ENCODE measurements at places on chromosomes 5 and 9.

- DNase-seq: no peak
Measured at GRCh38 chr5:68229416-68229815, 13.9 kb downstream of the PIK3R1 start.

- no peak for DNase-seq
Measured at GRCh38 chr9:72807765-72808445, 144.9 kb downstream of the ALDH1A1 start.

- no peak for DNase-seq
Measured at GRCh38 chr9:215631-216155, 1.0 kb downstream of the DOCK8 start.

GRCh38 chr9:71854811-71855210, 56.2 kb downstream of the ABHD17B start:
- no peak for DNase-seq
